ENCODE measurements at places on chromosomes 1 and 21.

DNA sequence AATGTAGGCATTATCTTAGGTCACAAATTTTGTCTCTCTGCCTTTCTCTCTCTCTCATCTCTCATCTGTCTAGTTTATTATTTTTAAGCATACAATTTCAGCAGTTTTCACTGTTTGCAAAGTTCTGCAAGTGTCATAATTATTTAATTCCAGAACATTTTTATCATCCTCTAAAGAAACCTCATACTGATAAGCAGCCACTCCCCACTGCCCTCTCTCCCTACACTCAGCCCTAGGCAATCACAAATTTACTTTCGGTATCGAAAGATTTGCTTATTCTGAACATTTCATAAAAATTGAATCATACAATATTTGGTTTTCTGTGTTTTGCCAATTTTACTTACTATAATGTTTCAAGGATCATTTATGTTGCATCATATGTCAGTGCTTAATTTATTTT lies 16.6 kb downstream of the OR6Y1 start:
- DNase-seq, result no peak

- DNase-seq, result no peak
Measured at GRCh38 chr1:6554907-6555778, at the start of gene TAS1R1. TAS1R1 (plus strand) TSS chr1:6555307; CDS start chr1:6555374, 67 bp downstream.

GRCh38 chr1:156845055-156845952 lies 13.6 kb downstream of the INSRR start:
- no peak for DNase-seq

DNA sequence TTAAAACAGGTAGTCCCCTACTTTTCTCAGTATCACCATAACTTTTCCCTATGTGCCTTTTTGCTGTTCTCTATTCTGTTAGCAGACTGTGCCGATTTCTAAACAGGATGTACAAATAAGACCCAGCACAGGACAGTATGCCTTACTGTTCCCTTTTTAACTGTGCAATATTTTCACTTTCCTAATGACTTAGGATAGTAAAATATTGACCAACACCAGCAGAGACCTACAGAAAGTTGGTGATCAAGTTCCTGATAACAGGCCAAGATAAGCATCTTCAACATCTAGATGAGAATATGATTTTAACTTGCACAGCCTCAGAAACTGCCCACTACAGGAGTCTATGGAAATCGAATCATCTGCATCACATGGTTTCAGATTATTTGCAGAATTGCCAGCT lies 42.0 kb downstream of the ADSS2 start:
- no peak for DNase-seq

DNA sequence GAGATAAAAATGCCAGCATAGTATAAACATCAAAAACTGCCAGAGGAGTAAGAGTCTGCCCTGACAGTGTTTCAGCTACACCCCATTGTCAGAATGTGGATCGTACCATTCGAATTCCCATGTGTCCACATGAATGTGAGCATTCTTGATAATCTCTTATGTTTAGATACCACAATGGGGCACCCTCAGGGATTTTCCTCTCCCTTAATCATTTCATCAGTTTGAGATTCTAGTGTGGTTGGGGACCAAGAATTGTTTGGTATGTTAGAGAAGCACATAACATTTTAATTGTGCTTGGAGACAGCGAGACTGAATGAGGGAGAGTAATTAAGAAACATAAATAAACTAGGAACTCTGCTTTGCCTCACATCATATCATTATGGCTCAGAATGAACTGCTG lies 120.2 kb downstream of the ZC3H11B start:
- no peak for DNase-seq

DNA sequence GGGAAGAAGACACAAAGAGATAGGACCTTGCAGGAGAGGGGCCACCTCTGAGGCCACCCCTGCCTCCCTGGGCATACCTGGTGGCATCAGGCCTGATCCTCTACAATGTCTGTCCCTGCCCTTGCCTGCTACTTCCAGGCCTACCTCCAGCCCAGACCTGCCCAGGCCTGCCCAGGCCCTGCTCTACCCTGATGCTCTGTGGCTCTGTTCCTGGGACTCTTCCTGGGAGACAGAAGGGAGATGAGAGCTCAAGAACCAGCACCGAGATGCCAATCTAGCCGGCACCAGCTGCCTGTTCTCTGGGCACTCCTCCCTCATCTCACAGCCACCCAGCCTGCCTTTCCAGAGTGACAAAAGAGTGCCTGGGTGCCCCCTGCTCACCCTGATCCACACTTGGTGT lies 2.7 kb downstream of the CELF3 start:
- no peak for DNase-seq

- no peak for DNase-seq
Measured at GRCh38 chr1:40982721-40983120, 3.2 kb downstream of the CTPS1 start.

- no peak for DNase-seq
Measured at GRCh38 chr1:153535242-153536011, at the start of gene S100A6. S100A6 (minus strand) TSS chr1:153535991; CDS start chr1:153535339, 652 bp downstream.
